ENCODE measurements at places on chromosomes 11 and 22.
A peak's percentile ranks its signal among the peaks of the same experiment; 100 is the strongest.

DNA sequence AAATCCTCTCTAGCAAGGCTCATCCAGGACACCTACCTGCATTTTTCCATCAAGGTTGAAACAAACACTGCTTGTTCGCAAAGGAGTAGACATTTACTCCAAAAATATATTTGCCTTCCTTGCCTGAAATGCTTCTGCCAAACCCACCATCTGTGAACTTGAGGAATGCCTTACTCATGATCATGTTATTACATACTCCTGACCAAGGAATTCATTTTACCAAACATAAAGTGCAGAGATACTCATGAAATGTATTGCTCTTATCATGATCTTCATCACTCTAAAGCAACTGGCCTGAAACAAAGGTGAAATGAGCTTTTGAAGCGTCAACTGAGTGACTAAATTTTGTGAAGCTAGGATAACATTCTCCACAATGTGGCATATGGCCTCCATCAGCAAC is 243.1 kb upstream of the CCDC179 start:
- no peaks in the 10 kb centered on the region for H3K27me3 ChIP-seq
- DNase-seq: no peak

DNA sequence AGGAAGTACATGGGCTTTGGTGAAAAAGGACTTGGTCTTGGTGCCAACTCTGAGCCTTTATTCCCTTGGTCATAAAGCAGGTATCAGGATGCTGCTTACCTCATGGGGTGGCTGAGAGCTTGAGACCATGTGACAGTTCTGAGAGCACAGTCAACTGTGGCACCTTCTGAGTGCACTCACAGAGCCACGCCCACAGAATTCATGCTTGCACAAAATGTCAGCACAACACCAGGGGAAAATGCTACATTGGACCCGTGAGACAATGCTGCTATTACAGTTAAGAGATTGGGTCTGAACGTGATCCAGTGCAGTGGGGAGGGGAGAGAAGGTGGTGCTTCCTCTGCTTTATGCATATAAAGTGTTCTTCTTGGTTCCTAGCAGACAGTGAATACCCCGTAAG is 79.5 kb upstream of the SPON1 start:
- no peaks in the 10 kb centered on the region for H3K36me3 ChIP-seq
- H3K4me1 ChIP-seq: no peaks in the 10 kb centered on the region
- DNase-seq: no peak
- H3K27me3 ChIP-seq: no peaks in the 10 kb centered on the region
- H3K4me3 ChIP-seq: no peak overlapping the region

GRCh38 chr11:70608568-70609470 is 210.5 kb downstream of the CTTN start:
- no peak for DNase-seq
- H3K27me3 ChIP-seq: no peaks in the 10 kb centered on the region
- H3K4me1 ChIP-seq: peaks cover 3% of the 10 kb centered on the region
- H3K4me3 ChIP-seq: no peak overlapping the region
- H3K27ac ChIP-seq: no peak overlapping the region

GRCh38 chr11:110833033-110833484 is 120.8 kb upstream of the ARHGAP20 start:
- no peak for DNase-seq
- H3K27me3 ChIP-seq: no peaks in the 10 kb centered on the region
- H3K4me3 ChIP-seq: no peak overlapping the region
- H3K4me1 ChIP-seq: peaks cover 21% of the 10 kb centered on the region
- peak overlapping the region; percentile 38 for H3K27ac ChIP-seq
- H3K36me3 ChIP-seq: no peaks in the 10 kb centered on the region

DNA sequence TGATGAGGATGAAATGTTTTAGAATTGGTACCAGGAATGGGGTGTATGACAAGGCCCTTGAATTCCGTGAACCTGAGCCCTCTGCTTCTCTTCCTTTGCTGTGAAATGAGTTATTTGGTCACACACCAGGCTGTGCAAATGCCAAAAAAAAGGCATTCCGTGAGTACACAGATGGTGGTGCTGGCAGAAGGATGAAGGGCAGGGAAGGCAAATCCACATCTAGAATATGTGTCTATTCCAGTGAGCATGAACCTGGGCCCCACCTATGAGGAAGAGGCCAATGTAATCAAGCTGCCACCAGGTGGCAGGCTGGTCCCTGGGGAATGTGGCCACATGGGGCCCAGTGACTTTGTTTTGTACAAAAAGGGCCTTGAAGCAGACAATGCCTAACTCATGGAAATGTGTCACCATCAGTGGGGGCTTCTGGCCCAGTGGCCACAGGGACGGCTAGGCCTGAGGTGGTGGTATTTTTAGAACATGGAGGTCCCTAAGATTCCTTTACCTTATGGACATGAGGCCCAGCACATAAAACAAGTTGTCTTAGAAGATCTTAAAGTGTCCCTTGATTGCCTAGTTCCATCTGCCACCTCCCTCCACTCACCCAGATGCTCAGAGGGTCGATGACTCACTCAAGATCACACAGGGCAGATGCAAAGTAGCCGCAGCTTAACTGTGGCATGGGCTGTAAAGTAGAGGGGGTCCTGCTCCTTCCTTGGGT is 3.9 kb upstream of the RNF215 start:
- no peaks in the 10 kb centered on the region for H3K27me3 ChIP-seq
- no peak for DNase-seq
- no peaks in the 10 kb centered on the region for H3K4me1 ChIP-seq
- no peaks in the 10 kb centered on the region for H3K36me3 ChIP-seq
- H3K4me3 ChIP-seq: no peak overlapping the region

DNA sequence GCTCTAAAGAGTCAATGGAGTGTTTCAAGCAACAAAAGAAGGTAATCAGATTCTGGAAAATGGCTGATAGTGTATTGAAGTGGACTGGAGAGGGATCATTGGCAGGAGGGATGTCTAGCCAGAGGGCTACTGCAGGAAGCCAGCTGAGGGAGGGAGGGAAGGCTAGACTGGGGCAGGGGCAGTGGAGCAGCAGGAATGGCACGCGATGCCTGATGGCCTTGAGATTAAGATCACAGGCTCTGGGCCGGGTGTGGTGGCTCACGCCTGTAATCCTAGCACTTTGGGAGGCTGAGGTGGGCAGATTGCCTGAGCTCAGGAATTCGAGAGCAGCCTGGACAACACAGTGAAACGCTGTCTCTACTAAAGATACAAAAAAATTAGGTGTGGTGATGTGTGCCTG is 47.5 kb upstream of the PRDM11 start:
- peaks cover 7% of the 10 kb centered on the region for H3K4me1 ChIP-seq
- no peak overlapping the region for H3K4me3 ChIP-seq
- no peak for DNase-seq
- H3K27me3 ChIP-seq: no peaks in the 10 kb centered on the region
- H3K27ac ChIP-seq: no peak overlapping the region
- no peaks in the 10 kb centered on the region for H3K36me3 ChIP-seq

- H3K27ac ChIP-seq: peak overlapping the region; percentile 99
- DNase-seq: no peak
- H3K4me1 ChIP-seq: peaks cover 40% of the 10 kb centered on the region
- H3K4me3 ChIP-seq: no peak overlapping the region
Measured at GRCh38 chr11:9901943-9902342, 238.1 kb downstream of the SWAP70 start.

- peaks cover 24% of the 10 kb centered on the region for H3K36me3 ChIP-seq
- H3K4me3 ChIP-seq: peak overlapping the region; percentile 80
- no peaks in the 10 kb centered on the region for H3K27me3 ChIP-seq
- peaks cover 10% of the 10 kb centered on the region for H3K4me1 ChIP-seq
- DNase-seq: no peak
Measured at GRCh38 chr11:67504005-67504949, 886 bp downstream of the PITPNM1 start.

- DNase-seq: no peak
- H3K4me1 ChIP-seq: no peaks in the 10 kb centered on the region
- no peak overlapping the region for H3K27ac ChIP-seq
- no peak overlapping the region for H3K4me3 ChIP-seq
- H3K36me3 ChIP-seq: no peaks in the 10 kb centered on the region
Measured at GRCh38 chr22:19761725-19762567, 1.4 kb downstream of the TBX1 start.

DNA sequence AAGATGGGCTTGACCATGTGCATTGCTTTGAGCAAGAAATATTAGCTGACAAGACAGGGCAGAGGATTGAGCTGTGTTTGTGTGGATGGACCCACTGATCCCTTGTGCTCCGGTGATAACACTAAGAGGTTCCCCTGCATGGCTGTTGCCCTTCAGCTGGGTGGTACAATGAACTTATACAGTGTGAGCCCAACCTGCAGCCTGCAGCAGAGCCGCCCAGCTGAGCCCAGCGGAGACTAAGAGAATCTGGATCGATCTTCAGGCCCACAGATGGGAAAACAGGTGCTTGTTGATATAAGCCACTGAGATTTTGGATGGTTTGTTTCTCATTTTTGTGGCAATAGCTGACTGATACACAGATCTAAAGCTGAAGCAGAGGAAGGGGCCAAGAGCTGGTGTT is 177.4 kb upstream of the SYT13 start:
- H3K4me3 ChIP-seq: no peak overlapping the region
- no peak for DNase-seq
- no peaks in the 10 kb centered on the region for H3K4me1 ChIP-seq
- no peaks in the 10 kb centered on the region for H3K27me3 ChIP-seq

- DNase-seq: peak; percentile 49
- H3K4me1 ChIP-seq: peaks cover 4% of the 10 kb centered on the region
- no peak overlapping the region for H3K4me3 ChIP-seq
- H3K27me3 ChIP-seq: no peaks in the 10 kb centered on the region
- H3K27ac ChIP-seq: no peak overlapping the region
Measured at GRCh38 chr11:6623391-6624363, 4.5 kb upstream of the TPP1 start.

DNA sequence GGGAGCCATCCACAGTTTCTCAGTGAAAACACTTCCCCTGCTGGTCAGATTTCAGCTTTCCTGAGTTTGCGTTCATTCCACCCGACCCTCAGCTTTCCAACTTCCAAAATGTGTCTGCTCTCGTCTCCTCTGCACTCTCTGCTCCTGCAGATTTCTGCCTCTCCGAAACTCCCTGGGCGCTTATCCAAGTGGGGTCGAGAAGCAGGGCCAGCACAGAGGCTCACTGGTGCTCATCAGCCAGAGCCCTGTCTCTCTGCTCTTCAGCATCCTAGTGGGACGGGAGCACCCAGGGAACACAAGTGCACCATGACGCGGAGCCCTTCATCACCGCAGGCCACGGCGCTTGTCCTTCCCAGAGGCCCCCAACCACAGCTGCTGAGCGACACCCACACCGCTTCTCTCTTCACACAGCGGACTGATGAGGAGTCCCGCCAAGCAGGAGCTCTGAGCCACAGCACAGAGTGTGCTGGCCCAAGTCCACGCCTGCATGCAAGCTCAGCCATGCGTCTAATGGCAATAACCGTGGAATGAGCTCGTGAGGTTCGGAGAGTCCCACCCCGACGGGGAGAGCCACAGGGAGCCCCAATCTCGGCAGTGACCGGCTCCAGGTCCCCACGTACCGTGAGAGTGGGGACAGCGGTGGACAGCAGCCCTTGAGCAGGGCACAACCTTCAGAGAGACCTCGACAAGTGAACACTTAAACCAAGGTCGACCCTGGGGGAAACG is 27.9 kb upstream of the MOB2 start:
- H3K27ac ChIP-seq: no peak overlapping the region
- H3K4me1 ChIP-seq: no peaks in the 10 kb centered on the region
- peak; percentile 51 for DNase-seq
- H3K36me3 ChIP-seq: no peaks in the 10 kb centered on the region

- H3K4me3 ChIP-seq: no peak overlapping the region
- H3K36me3 ChIP-seq: no peaks in the 10 kb centered on the region
- no peak for DNase-seq
- H3K27me3 ChIP-seq: no peaks in the 10 kb centered on the region
Measured at GRCh38 chr11:19768197-19768596, 55.6 kb downstream of the NAV2 start.

GRCh38 chr11:10925149-10925926 is 67.5 kb upstream of the ZBED5 start:
- no peaks in the 10 kb centered on the region for H3K4me1 ChIP-seq
- peak overlapping the region; percentile 28 for H3K27ac ChIP-seq
- no peaks in the 10 kb centered on the region for H3K36me3 ChIP-seq
- no peaks in the 10 kb centered on the region for H3K27me3 ChIP-seq
- no peak overlapping the region for H3K4me3 ChIP-seq

- H3K27ac ChIP-seq: no peak overlapping the region
- H3K4me3 ChIP-seq: no peak overlapping the region
- no peaks in the 10 kb centered on the region for H3K27me3 ChIP-seq
- no peaks in the 10 kb centered on the region for H3K4me1 ChIP-seq
Measured at GRCh38 chr11:92670308-92670890, 299.1 kb upstream of the MTNR1B start.

GRCh38 chr11:46248289-46249102 is 29.0 kb upstream of the CREB3L1 start:
- H3K4me1 ChIP-seq: peaks cover 15% of the 10 kb centered on the region
- no peaks in the 10 kb centered on the region for H3K27me3 ChIP-seq
- DNase-seq: no peak

GRCh38 chr22:47361247-47361646 is 598.8 kb downstream of the TBC1D22A start:
- no peaks in the 10 kb centered on the region for H3K36me3 ChIP-seq
- no peak overlapping the region for H3K27ac ChIP-seq
- H3K4me1 ChIP-seq: no peaks in the 10 kb centered on the region
- no peak overlapping the region for H3K4me3 ChIP-seq
- no peaks in the 10 kb centered on the region for H3K27me3 ChIP-seq

- no peaks in the 10 kb centered on the region for H3K36me3 ChIP-seq
- H3K27ac ChIP-seq: no peak overlapping the region
- no peak overlapping the region for H3K4me3 ChIP-seq
- H3K27me3 ChIP-seq: peaks cover 3% of the 10 kb centered on the region
Measured at GRCh38 chr11:61923166-61924063, 6.0 kb upstream of the RAB3IL1 start.

DNA sequence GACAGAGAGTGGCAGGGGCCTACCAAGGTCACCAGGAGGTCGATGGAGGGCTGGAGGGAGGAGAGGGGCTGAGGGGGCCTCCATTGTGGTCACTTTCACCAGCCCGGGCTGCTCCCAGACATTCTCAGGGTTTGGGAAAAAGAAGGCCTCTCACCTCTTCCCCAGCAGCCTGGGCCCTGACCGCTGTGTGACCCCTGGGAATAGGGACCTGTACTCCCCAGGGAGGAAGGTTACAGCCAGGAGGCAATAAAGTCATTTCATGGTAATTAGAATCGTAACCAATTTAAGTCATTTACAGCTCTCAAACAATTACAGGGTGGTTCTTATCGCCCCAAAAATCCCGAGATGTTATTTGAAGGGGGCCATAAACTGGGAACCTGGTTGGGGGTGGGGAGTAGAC is 37.8 kb downstream of the ISX start:
- H3K4me3 ChIP-seq: no peak overlapping the region
- H3K27me3 ChIP-seq: peaks cover 8% of the 10 kb centered on the region
- H3K36me3 ChIP-seq: no peaks in the 10 kb centered on the region
- no peak overlapping the region for H3K27ac ChIP-seq
- no peak for DNase-seq
